Natural killer cell (primary cell): ENCODE measurements at places on chromosomes 2 and 18.

GRCh38 chr2:62920070-62920469, 130.6 kb upstream of the OTX1 start:
- no peak for DNase-seq

GRCh38 chr2:154240921-154241379, 369.2 kb downstream of the GALNT13 start:
- DNase-seq: no peak

DNA sequence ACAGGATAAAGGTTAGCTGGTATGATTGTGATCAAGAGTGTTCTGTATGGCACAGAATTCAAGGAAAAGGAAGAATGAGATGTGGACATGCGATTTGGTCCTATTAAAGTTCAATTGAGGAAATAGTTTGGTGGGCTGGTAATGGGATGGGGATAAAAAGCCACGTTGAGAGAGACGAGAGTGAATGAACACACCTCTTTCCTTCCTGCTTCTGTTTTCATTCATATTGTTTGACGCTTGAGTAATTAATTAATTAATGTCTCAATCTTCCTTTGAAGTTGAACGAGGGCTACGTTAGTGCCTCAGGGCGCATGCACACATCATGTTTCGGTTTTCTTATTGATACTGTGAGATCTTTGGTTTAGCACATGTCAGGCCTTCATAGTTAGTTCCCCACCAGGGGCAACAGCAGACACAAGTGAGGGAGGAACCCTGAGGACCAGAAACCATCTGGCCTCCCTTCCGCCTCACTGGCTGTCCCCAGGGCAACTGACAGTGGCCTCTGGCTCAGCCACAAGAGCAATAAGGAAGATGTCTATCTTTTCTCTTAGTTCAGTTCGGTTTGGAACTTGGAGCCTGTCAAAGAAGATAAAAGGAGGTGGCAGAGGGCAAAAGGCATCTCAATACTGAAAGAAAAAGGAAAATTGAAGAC, 116.0 kb downstream of the LIPG start:
- no peak for DNase-seq

- no peak for DNase-seq
Observed at GRCh38 chr2:155839436-155839835, 493.1 kb downstream of the NR4A2 start.

DNA sequence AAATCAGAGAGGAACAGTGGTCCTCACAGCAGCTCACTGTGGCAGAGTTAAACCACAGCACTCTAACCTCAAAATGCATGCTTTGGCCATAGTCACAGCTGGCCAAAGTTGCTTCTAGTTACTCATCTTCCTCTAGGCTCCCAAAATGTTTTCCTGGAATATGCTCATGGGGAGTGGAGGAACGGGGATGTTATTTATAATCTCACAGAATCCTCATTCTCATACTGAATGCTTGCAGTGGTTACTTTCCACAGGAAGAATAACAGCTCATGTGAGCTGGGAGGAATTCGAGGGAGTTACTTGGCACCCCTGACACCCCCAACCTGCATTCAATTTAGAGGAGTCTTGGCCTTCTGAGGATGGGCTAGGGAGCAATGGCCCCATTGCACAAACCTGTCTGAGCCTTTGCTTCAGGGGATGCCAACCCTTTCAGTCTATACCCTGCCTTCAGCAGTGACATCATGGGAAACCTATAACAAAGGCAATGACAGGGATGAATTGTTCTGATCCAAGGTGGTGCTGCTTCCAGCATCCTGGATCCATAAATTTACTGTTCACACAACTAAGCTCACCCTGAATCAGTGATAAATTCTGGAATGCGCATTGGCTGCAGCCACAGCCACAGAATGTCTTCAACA, 22.4 kb upstream of the CCBE1 start:
- no peak for DNase-seq

DNA sequence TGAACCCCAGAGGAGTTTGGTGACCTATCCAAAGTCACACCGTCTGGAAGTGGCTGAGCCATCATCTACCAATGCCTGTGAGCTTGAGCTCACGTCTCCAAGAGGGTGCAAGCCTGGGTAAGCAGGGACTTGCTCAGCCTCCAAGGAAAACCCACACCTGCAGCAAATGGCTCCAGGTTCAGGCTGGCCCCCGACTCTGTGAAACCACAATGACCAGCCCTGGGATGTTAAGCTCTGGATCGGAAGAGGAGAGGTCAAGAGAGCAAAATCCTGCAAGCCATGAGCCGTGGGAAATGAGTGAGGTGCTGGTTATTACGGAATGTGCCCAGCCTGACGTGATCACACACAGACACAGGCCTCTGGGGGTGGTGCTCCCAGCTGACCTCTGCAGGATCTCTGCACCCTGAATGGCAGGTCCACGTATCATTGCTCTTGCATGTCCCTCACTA, 94.1 kb upstream of the OTOS start:
- no peak for DNase-seq

- DNase-seq: no peak
Observed at GRCh38 chr2:213279116-213279620, 5.1 kb upstream of the SPAG16 start.

DNA sequence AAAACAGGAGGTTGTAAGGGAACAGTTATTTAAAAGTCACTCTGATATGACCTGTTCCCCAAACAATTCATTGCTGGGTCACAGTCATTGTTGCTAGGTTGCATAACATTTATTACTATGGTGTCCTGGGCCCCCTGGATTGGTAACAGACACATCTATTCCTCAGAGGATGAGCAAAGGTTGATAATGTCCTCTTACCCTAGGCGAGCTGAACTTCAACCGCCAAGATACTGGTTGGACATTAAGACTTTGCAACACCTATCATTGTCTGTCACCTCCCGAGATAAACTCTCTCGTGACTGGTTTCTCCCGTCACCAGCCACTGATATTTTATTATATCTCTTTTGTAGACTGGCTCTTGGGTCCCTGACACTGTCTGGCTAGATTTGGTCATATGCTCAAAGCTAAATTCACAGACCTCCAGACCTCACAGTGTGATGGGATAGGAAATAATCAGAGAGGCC, 361.3 kb downstream of the ZNF521 start:
- no peak for DNase-seq

- no peak for DNase-seq
Observed at GRCh38 chr2:33788044-33788443, 188.9 kb upstream of the FAM98A start.

GRCh38 chr2:112817082-112817689, 19.4 kb downstream of the IL1B start:
- no peak for DNase-seq

GRCh38 chr18:34978533-34978893, 62.7 kb upstream of the MAPRE2 start:
- no peak for DNase-seq

DNA sequence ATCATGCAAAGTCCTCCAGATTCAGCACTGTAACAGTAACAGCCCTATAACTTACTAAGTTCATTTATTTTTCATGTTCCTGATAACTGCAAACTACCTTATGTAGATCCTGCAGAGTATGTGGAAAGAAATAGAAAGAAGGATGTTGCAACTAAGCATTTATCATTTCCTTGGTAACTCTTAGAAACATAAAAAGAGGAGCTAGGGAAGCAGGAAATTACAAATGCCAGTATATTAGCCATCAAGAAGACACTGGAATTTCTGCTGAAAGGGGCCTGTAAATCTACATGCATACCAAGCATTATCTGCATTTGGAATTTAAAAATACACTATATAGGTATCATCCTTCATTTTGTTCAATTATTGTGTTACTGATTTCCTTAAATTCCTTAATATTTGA, 66.8 kb downstream of the PDE11A start:
- no peak for DNase-seq

DNA sequence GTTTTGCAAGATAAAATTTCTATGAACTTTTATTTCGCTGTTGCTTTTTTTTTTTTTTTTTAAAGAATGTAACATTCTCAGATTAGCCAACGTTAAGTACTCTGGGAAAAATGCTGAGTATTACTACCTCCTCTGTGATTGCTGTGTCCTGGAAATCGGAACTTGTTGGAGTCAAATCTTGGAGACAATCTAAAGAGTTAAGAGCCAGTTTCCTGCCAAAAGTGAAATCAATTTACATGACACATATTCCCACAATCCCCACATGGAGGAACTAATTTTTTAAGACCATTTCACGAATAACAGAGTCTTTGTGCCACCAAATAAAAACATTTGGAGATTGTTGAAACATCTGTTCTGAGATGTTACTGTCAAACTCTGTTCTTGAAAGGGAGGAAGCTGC, 127.8 kb downstream of the MEP1B start:
- DNase-seq: no peak

DNA sequence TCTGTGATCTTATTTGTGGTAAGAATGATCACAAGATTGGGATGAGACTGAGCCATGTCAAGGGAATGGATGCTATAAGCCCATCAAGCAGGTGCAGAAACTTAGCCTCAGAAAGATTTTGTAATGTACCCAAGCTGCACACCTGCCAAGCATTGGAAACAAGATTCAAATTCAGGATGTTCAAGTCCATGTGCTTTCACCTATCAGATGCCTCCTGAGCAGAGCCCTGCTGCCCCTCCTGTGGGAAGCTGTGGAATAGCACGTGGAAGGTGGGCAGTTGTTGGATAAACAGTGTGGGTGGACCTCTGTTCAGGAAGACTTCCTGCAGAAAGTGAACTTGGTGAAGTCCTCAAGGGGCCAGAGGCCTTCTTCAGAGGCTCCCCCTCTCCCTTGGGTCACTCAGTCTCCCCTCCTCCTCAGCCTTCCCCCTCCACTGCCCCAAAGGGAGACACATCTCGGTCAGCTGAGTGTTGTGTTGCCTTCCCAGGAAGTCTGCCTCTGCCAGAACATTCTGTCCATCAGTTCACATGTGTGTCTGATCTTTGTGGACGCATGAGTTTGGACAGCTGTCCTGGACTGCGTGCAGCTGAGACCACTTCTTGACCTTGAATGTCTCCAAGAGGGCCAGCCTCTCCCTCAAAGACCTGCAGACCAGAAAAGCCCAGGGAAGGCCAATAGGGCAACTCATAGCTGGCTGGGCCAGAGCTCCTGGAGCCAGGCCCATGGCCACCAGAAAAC, 186.1 kb downstream of the INHBB start:
- DNase-seq: no peak

GRCh38 chr2:180497621-180498152, 482.7 kb upstream of the UBE2E3 start:
- no peak for DNase-seq

DNA sequence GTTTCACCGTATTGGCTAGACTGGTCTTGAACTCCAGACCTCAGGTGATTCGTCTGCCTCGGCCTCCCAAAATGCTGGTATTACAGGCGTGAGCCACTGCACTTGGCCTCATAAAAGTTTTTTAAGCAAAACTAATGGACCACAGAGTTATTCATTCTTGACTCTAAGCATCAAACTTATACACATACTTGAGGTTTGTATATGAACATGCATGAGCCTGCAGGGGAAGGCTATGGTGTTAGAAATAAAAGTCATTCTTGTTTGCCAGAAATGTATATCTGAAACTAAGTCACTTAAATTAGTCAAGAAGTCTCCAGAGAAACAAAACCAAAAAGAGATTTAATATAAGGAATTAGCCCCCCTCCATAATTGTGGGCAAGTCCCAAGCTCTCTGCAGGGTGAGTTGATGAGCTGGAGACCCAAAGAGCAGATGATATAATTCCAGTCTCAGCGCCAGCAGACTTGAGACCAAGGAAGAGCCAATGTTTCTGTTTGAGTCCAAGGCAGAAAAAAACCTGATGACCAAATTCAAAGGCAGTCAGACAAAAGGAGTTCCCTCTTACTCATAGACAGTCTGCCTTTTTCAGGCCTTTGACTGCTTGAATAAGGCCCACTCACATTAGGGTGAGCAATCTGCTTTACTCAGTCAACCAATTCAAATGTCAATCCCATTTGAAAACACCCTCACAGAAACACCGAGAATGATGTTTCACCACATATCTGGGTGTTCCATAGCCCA, 69.0 kb upstream of the DSG1 start:
- no peak for DNase-seq

- no peak for DNase-seq
Observed at GRCh38 chr2:15950088-15950952, 10.0 kb downstream of the MYCN start.

DNA sequence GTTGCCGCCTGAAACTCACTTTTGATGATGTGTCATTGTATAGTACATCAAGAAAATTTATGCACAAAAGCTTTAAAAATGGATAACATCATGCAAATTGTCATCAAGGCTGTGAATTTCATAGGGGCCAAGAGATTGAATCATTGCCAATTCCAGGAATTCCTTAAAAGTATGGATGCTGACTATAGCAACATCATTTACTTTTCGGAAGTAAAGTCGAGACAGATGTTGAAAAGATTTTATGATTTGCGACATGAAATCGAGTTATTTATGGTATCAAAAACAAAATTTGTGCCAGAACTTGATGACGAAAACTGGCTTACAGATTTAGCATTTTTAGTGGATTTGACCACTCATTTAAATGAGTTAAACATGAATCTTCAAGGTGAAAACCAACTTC, 56.3 kb downstream of the ASB1 start:
- DNase-seq: no peak

DNA sequence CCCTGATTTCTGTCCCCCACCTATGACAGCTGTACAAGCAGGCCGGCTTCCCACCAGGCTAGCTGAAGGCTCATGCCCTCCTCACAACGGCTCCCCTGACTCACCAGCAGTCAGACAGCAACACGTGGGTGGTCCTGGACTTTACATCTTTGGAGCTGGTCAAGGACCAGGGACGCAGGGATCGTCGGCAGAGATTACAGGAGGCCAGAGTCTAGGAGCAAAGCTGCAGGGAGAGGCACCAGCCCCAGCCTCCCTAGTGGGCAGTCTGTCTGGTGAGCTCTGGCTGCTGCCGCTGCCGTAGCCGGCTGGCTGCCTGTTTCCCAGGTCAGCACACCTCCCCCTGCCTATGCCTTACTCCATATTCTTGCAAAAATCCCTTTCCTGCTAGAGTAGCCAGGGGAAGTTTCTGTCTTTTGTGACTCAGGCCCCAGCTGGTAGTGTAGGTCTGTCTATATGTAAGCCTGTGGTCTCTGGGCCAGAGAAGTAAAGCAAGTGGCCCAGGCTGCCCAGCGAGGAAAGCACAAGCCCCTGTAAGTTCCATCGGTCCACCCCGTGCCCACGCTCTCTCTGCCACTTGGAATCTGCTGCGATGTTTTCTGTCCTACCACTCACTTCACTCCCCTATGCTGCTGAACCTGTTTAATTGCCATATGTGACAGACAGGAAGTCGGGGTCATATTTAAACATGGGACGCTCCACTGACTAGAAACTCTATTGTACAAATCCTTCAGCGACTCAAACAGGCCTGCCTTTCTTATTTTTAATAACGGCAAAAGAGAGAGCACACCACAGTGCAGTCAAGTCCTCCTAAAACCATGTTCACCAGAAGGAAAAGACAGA, 2.4 kb upstream of the ARHGEF4 start:
- DNase-seq: no peak
